ENCODE measurements at places on chromosomes 13 and 19.

GRCh38 chr13:44770951-44771350 lies 194.8 kb upstream of the TSC22D1 start:
- no peak for DNase-seq

DNA sequence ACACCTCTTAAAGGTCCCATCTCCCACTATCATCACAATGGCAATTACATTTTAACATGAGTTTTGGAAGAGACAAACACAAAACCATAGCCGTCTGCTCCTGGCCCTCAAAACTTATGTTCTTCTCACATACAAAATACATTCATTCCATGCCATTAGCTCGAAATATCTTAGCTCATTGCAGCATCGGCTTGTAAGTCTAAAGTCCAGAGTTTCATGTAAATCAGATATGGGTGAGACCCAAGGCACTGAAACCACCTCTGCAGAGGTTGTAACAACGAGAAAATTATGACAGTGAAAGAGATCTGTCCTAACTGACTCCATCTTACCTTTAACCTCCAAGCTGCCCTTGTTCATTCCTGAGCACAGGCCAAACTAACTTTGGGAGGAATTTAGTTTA lies 635.0 kb upstream of the SPRY2 start:
- no peak for DNase-seq

GRCh38 chr13:47845981-47846380 lies 155.1 kb downstream of the SUCLA2 start:
- DNase-seq = no peak

DNA sequence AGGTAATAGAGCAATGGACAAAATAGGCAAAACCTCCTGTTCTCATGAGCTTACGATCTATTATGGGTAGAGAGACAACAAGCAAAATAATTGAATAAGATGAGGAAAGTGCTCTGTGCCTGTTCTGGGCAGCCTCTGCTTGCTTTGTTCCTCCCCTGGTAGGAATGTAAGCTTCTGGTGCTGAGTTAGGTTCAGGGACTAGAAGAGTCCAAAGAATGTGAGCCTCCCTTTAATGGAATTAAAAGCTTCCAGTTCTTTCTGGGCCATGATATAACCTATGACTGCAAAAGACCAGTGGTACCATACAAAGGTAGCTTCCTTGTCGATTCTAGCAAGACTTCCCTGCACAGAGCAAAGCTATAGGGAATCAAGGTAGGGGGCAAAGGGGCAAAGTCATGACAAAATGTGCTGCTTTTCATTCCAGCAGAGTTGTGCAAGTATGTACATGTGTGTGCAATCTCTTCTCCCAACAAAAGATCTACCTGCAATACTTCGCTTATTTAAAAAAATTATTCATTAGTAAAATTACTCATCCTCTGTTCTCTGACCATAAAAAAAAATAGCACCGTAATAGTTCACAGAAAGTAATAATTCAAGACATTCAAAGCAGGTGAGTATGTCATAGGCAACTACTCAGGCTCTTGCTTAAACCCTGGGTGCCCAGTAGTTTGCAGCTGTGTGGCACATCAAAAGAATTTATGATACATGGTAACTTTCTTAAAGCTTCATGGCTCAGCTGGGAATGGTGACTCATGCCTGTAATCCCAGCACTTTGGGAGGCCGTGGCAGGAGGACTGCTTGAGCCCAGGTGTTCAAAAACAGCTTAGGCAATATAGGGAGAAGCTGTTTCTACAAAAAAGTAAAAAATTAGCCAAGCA lies 21.4 kb downstream of the ACOD1 start:
- DNase-seq = no peak

GRCh38 chr13:97122381-97122996 lies 99.6 kb upstream of the MBNL2 start:
- DNase-seq = peak; percentile 13

- peak; percentile 47 for DNase-seq
Observed at GRCh38 chr13:110524541-110525257, 36.8 kb downstream of the RAB20 start.

GRCh38 chr19:35458731-35459391 lies 10.8 kb downstream of the FFAR2 start:
- DNase-seq = no peak

GRCh38 chr19:49923055-49924003 lies 5.7 kb upstream of the ATF5 start:
- DNase-seq = no peak

GRCh38 chr19:15636026-15636425 lies 4.7 kb upstream of the CYP4F3 start:
- DNase-seq = no peak

DNA sequence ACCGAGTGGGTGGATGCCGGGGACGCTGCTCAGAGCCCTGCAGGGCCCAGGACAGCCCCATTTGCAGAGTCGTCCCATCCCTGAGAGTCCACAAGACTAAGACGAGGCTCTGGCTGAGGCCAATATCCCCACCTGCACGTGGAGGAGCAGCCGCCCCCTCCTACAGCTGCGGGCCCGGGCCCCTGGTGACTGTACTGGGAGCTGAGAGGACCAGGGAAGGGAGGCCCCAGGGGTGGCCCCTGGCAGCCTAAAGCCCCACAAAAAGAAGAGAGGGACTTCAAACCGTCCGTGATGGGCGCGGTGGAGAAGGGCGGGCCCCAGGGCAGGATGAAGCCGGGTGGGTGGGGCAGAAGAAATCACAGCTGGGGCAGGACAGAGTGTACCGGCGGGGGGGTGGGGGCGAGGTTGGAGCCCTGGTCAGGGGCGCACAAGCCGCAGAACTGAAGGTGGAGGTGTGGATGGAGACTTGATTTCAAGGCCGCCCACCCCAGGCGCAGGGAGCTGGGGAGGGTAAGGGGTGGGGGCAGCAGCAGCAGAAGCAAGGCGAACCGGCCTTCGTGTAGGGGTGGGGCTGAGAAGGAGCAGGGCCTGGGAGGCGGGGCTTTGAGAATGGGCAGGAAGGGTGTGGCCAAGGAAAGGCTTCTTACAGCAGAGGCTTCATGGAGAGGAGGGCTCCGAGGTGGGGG lies 12.9 kb downstream of the CFD start:
- peak; percentile 88 for DNase-seq

GRCh38 chr19:6126335-6126974 lies 9.0 kb upstream of the ACSBG2 start:
- DNase-seq = peak; percentile 41

DNA sequence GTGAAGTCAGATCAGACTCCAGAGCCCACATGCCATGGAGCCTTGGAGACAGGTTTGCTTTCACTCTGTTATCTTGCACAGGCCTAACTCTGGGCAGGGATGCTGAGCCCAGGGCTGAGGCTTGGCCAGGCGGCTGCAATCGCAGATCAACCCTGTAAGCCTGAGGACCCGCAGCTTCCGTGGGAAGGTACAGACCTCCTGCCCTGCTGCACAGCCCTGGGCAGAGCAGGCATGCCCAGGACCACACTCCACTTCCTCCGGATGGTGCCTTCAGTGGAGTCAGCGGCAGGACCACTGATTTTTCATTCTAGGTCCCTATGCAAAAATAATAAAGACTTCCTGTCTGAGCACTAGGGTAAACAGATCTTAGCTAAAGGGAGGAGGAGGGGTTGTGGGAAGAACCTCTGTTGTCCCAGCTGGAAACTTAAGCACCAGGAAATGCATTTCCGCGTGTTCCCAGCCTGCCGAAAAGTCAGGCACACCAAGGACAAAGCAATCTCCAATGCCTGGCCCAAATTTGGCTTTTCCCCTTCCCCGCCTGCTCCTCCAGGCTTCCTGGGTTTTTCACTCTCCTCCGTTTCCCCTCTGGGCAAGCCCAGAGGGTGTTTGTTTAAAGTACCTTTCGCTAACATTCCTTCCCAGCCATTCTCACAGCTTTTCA lies 87.3 kb downstream of the KCTD15 start:
- DNase-seq = no peak

DNA sequence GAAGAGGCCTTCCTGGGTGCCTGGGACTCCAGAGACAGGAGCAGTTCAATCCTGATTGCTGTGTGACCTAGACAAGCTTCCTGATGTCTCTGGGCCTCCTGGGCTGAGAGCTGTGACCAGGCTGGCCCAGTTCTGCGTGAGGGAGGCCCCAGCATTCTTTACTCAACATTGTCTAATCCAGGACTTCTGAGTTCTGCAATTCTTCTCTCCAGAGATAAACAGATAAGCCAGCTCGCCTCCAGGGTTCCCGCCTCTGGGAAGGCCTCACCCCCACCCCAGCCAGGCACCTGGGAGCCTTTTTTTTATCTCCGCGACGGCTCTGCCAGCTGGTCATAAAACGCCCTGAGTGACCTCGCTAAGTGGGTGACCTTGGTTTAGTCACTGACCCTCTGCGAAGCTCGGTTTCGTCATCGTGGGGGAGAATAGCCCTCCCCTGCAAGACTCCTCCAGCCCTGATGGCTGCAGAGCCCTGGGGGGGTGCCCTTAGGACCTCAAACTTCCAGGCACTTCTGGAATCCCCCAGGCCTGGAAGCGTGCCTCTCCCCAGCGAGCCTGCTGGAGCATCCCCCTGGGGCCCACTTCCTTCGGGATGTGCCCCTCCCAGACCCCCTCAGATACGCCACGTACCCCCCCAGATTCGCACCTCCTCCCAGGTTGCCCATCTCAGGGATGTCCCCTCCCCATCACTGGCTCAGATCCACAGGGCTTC lies 1.9 kb downstream of the SULT2B1 start:
- DNase-seq = no peak

Data from activated CD4-positive, alpha-beta T cell treated with anti-CD3 and anti-CD28 coated beads, Interleukin-2, Interleukin-6, amounts not matched to agents 100 ng/mL and 50 ng/mL, durations not matched to agents 16 hours and 8 hours (primary cell).